ENCODE measurements at places on chromosomes 6 and 20.

GRCh38 chr6:150531957-150532356 is 67.7 kb upstream of the PLEKHG1 start:
- DNase-seq, result no peak

- no peak for DNase-seq
Measured at GRCh38 chr6:31357886-31358285, 907 bp upstream of the HLA-B start.

DNA sequence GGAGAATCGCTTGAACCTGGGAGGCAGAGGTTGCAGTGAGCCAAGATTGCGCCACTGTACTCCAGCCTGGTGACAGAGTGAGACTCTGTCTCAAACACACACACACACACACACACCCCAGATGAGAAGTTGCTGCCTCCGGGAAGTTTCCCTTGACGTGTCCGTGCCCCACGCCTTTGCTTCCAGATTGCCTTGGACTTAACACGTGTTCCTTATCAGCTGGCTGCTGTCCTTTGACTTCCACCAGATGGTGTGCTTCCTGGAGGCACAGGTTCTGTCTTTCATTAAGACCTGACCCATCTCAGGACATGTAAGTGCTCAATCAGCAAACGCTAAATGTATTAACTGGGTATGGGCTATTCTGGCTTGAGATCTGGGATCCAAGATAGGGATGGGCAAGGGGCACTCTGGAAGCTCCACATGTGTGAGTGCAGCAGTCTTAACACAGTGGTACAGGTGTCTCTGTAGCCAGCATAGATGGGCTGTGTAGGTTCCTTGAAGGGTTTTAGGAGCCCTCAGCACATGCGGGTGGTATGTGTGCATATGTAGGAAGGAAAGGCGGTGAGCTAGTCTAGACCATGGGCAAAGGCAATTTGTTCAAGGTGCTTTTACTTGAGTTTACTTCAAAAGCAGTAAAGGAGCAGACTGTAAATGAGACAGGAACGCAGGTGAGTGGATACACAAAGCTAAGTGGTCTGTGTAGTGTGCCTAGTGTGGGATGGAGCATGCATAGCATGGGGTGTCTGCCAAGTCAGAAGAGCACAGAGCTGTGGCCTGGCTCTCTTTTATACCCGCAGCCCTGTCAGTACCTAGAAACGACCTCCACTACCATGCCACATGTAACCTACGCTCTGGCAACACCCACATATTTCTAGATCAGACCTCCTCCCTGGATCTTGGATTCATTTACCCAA is 11.6 kb downstream of the PIGT start:
- no peak for DNase-seq

GRCh38 chr6:31556307-31556706 is 8.9 kb downstream of the NFKBIL1 start:
- DNase-seq, result no peak

DNA sequence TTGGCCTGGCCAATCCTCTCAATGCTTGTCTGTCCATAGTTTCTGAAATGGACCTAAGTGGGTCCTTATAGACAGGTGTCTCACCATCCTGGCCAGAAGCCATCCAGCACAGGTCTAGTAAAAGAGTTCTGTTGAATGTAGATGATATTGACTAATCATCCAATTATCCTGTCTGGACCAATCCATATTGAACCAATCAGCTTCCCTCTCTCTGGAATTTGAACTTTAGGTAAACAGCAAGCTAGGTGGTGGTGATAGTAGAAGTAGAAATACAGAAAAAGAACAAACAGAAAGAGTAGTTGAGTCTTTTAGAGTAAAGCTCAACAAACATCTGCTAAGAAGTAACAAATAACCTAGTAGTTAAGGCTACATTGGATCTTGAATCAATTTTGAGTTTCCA is 9.5 kb upstream of the PNRC1 start:
- DNase-seq, result no peak

DNA sequence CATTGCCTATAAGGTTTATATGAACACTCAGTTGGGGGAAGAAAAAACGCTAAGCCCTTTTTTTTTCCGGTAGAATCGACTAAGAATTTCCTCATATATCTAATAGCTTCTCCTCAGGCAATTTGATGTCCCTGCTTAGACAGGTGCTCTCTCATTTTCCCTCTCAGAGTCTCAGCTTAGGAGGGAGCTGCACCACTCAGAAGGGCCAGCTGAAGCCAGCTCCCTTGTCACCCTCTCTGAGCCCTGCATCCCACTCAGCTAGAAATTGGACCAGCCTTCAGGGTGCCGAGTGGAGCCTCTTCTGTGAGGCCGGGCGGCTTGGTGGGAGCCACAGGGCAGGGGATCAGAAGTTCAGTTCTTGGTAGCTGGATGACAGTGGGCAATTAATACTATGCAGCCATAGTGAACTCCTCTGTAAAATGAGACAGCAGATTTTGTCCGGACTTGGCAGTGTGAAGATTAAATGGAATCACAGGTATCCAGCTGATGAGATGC is 368.5 kb downstream of the MAFB start:
- DNase-seq, result no peak

- no peak for DNase-seq
Measured at GRCh38 chr20:25039697-25040437, 18.1 kb downstream of the ACSS1 start.

DNA sequence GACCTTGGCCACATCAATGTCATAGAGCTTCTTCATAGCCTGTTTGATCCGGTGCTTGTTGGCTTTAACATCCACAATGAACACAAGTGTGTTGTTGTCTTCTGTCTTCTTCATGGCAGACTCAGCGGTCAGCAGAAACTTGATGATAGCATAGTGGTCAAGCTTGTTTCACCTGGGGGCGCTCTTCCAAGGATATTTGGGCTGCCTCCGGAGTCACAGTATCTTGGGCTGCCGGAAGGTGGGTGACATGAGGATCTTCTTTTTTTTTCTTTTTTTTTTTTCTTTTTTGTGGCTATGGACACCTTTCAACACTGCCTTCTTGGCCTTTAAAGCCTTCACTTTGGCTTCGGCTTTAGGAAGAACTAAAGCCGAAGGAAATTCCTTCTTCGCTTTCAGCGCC is 244.6 kb downstream of the GJA1 start:
- DNase-seq, result no peak

- no peak for DNase-seq
Measured at GRCh38 chr6:131657222-131657621, 20.1 kb downstream of the ENPP3 start.
